ENCODE measurements at places on chromosomes 6 and 20. TPM values are rescaled to one million over a fixed set of nuclear protein-coding genes. Genes with fewer than 3 reads are reported as not detected.

The PROCR gene
- total RNA-seq, result 21.8 TPM

The TREML2 gene
- total RNA-seq, result not detected

The ANKRD66 gene
- not detected for total RNA-seq

The WFDC10B gene
- total RNA-seq, result not detected

The ADGB gene
- not detected for total RNA-seq

The CFB gene
- 0.86 TPM for total RNA-seq

The C4B gene
- total RNA-seq, result 0.30 TPM

The TBX18 gene
- total RNA-seq, result 8.2 TPM
